ENCODE measurements at places on chromosomes 6 and 20. TPM values are rescaled to one million over a fixed set of nuclear protein-coding genes. Genes with fewer than 3 reads are reported as not detected.

GRCh38 chr6:144340541-144341371, 55.6 kb downstream of the UTRN start:
- DNase-seq = no peak

DNA sequence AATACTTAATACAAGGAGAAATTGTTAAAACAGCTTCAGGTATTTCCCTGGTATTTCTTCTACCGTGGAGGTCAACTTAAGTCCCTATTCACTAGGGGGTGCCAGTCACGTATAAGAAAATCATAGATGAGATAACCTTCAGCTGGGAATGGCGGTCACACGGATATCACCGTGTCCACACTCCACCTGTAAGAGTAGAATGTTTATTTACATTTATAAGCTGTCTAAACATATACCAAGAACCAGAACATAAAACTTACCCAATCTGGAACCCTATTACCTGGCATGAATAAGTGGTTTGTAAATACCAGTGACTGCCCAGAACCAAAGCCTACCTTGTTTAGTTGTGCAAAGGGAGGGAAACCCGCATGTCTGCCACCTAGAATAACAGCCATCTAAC, 1.9 kb upstream of the ELOVL4 start:
- no peak for DNase-seq

Gene CST5
- not detected for total RNA-seq

Gene OR2H2
- total RNA-seq = not detected

DNA sequence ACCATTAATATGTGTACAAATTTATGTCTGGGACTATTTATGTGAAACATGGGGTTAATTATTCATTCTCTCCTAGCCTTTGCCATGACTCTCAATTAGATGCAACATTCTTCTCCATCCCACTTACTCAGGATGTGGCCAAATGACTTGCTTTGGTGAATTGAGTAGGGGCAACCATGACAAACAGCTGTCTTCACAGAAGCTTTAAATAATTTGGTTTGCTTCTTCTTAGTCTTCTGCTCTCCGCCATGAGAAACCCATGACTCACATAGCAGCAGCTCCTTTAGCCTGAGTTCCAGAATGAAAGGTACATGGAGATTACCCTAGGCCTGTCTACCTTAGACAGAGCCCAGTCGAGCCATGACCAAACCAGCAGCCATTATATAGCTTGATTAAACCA, 74.7 kb downstream of the FRK start:
- no peak for DNase-seq

Gene NKX2-4
- not detected for total RNA-seq

Gene NHLRC1
- total RNA-seq = 1.0 TPM

DNA sequence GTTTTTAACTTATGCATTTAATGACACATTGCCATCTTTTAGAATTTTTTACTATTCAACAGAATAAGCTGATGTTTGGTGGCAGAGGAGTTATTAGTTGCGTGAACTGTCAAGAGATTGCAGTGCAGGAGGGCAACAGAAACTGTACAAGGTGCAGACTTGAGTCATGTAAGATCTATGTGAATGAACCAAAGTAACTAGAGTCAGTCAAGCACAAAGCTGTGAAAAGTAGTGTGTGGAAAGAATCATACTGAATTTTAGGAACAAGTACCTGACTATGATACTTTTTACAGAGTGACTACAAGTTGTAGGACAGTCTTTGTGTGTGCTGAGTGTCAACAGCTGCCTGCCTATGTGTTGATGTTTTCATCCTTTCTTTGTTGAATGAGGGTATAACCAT, 2.7 kb upstream of the C6orf163 start:
- DNase-seq = no peak

GRCh38 chr20:46607849-46608497, 43.3 kb downstream of the SLC13A3 start:
- no peak for DNase-seq

DNA sequence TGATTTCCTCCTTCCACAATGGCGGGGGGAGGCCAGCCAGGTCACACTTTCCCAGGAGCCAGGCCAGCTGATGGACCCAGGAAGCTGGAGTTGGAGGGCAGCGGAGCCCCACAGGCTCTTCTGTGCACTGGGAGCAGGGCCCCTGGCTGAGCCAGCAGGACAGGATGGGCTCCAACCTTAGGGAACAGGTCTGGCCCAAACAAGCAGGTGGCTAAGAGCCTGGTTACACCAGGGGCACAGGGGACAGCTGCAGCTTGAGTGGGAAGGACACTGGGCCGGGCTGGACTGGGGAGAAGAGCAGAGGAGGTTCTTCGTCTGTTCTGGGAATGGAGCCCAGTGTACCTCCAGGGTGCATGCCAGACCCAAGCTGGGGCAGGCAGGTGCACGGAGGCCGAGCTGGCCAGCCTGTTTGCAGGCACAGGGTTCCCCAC, 102.3 kb downstream of the DLL1 start:
- peak; percentile 60 for DNase-seq

GRCh38 chr20:4814696-4815252, 93.1 kb downstream of the PRND start:
- no peak for DNase-seq

- no peak for DNase-seq
These were observed 176.3 kb downstream of the JARID2 start for GRCh38 chr6:15421945-15422733.

Gene VIP
- total RNA-seq = 17.0 TPM

- DNase-seq = peak; percentile 78
These were observed 26.9 kb upstream of the ADTRP start for GRCh38 chr6:11805259-11806053.

- no peak for DNase-seq
These were observed 10.9 kb downstream of the FKBP1A start for GRCh38 chr20:1381753-1382591.

- no peak for DNase-seq
These were observed 180.5 kb upstream of the OPRM1 start for GRCh38 chr6:153858529-153858928.

GRCh38 chr20:63529861-63530787, 7.1 kb downstream of the PTK6 start:
- DNase-seq = no peak

DNA sequence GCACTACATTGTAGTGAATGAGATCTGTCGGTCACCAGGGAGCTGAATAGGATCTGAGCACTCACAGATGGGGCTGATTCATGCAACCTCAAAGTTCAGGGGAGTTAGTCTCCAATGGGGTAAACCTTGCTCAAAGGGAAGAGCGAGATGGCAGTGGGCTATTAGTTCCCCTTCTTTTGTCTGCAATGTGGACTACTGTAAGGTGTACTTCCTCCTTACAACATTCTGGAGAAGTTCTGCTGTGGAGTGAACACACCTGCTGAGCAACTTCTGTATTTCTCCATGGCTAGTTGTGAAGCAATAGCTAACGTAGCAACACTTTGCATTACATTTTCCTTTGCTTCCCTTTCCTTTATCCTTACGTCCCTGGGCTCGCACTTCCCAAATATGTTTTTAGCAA, 134.3 kb upstream of the B3GAT2 start:
- no peak for DNase-seq

DNA sequence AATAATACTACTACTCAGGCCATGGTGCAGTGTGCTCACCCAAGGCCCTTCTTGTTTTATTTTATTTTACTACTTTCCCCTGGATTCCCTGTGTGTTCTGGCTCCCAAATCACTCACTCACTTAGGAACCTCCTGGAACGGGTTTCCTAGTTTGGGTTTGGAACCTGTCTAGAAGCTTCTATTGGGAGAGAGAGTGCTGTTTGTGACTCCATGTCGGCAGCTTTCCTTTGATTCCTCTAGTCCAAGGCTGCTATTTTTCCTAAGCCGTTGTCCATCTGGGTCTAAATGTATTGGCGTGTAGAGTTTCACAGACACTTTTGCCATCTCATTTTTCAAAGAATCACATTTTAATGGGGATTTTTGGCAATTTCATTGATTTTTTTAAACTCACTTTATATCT, 70.8 kb downstream of the FOXA2 start:
- no peak for DNase-seq

GRCh38 chr6:169909113-169909512, 157.7 kb downstream of the ERMARD start:
- DNase-seq = no peak

GRCh38 chr20:891058-891705, 25.0 kb downstream of the ANGPT4 start:
- no peak for DNase-seq

Gene KIFC1
- total RNA-seq = 0.39 TPM

Gene LY6G6F
- total RNA-seq = not detected

DNA sequence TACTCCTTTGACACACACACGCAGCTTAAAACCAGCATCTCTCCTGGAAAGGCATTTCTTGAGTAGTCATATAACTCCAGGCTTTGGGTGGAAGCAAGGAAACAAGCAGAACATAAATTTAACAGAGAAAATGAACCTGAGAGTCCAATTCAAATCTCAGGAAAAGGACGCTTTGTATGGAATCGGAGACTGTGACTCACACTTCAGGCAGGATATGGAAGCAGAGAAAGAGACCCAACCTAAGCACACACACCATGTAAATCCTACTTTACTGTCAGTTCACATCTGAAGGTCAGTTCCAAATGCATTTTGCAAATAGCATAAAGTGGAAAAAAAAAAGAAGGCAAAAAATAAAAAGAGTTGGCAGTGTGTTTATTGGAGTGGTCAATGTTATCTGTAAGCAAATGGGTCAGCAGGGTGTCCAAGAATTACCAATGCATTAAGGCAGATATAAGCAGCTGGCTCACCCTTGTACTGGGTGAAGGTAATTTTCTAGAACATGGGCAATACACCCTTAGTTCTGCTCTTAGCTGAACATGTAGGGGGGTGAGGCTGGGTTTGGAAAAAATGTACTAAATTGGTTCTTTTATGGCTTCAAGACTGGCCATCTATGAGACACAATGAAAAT, 283.7 kb upstream of the NT5E start:
- DNase-seq = no peak

DNA sequence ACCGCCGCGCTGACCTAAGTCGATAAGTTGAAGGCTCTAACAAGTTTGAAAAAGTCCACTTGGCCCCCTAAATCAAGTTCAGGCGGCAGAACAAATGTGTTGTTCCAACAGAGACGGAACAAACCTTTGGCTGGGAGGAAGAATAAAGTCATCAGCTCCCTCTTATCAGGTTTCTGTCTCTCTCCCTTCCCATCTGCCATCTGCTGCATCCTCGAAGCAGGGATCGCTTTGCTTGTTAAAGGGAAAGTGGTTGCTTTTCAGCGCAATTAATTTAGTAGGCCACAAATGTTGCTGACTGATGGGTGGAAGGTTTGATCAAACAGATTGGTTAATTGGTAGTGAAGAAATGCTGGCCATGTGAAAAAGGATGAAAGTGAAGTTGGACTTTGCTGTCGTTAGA, 64.3 kb downstream of the CDH4 start:
- DNase-seq = no peak

- DNase-seq = no peak
These were observed 4.3 kb downstream of the CALHM4 start for GRCh38 chr6:116557893-116558292.

Gene BACH2
- total RNA-seq = 6.0 TPM

Gene UBE2C
- 0.83 TPM for total RNA-seq

GRCh38 chr6:74568861-74569260, 637.0 kb downstream of the COL12A1 start:
- no peak for DNase-seq

Gene LIN28B
- not detected for total RNA-seq

Gene PCMTD2
- 36.5 TPM for total RNA-seq

GRCh38 chr6:111211411-111212030, 124.2 kb downstream of the SLC16A10 start:
- no peak for DNase-seq

DNA sequence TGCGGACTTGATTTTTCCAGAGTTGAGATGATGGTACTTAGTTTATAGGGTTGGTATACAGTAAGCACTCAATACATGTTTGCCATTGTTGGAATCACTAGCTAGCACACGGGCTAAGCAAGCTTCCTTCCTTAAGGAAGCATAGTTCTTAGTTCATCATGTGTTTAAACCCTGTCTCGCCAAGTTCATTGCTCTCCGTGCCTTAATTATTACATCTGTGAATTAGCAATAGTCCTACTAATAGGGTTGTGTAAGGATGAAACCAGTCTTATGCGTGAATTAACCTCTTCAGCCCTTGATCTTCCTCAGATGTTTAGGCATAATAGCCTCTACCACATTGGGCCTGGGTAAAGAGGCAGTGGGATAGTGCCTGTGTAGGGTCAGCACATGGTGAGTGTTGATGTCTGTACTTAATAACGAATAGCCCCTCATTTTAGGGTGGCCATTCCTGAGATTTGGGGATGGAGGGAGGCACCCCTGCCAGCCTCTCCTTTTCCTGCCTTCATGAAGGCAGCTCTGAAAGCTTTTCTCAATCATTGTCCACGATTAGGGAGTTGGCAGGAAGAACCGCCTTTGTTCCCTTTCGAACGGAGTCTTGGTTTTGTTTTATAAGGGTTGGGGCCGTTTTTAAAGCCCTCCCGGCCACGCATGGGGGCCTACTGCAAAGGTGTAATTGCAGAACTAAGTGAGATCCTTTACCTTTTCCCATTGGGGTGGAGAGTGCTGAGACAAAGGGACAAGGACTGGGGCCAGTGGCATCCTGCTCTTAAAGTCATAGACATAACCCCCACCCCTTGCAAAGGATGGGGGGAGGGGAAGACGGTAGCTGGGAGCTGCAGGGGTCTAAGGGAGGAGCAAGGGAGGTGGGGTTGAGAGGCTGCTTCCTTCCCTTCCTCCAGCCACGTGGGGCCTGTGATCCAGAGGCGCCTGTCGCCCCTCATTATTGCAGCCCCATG, 2.1 kb downstream of the DNMT3B start:
- DNase-seq = no peak

GRCh38 chr6:78117966-78118365, 465.1 kb downstream of the MEI4 start:
- no peak for DNase-seq

Gene NOX3
- total RNA-seq = not detected

Gene TRAPPC3L
- not detected for total RNA-seq

DNA sequence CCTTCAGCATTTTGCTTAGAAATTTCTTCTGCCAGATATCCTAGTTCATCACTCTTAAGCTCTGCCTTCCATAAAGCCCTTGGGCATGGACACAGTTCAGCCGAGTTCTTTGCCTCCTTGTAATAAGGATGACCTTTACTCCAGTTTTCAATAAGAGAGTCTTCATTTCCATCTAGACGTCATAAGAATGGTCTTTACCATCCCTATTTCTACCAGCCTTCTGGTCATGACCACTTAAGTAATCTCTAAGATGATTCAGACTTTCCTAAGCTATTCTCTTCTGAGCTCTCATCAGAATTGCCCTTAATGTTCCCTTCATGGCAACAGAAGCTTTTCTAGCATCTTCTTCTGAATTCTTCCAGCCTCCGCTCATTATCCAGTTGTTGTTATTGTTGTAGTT, 126.1 kb downstream of the TFAP2C start:
- no peak for DNase-seq

GRCh38 chr6:150323205-150323604, 45.6 kb upstream of the IYD start:
- no peak for DNase-seq

Gene MANEA
- total RNA-seq = 7.0 TPM

DNA sequence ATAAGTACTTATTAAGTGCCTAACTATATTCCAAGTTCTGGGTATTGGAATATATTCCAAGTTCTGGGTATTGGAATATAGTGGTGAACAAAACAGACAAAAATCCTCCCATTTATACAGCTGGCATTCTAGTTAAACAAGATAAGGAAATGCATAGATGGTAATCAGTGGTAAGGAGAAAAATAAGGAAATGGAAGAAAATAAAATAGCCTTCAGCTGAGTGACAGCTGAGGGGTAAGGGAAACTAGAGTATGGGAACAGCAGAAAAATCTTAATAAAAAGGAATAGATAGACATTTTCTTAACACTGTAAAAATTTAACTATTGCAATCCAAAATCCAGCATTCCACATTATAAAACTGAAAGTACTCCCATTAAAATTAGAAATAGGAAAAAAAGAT, 17.2 kb upstream of the WFDC10A start:
- no peak for DNase-seq

GRCh38 chr6:128494440-128494839, 26.0 kb downstream of the PTPRK start:
- DNase-seq = no peak

Measured in esophagus muscularis mucosa (tissue), 4 donors.